Sciatic nerve (tissue), 2 donors: ENCODE measurements at places on chromosomes 11 and 22. TPM values are rescaled to one million over a fixed set of nuclear protein-coding genes. Genes with fewer than 3 reads are reported as not detected.

DNA sequence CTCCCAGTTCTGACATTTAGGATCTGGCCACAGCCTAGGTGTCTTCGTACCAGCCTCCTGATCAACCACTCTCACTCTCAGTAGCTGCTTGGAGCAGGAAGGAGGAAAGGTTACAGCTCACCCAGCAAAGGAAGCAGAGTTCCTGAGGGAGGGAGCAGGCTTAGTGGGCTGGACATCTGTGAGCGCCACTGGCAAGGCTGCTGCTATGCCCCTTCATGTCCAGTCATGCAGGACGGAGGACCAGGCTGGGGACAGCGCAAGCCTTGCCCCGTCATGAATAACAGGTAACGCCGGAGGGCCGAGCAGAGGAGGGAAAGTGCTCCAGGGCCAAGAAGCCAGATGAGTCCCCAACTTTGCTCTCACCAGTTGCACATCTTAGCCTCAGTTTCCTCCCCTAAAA, 25.8 kb downstream of the TPST2 start:
- DNase-seq: no peak

Gene TEX12
- 0.58 TPM for total RNA-seq

Gene RAB3IL1
- 70.5 TPM for total RNA-seq

DNA sequence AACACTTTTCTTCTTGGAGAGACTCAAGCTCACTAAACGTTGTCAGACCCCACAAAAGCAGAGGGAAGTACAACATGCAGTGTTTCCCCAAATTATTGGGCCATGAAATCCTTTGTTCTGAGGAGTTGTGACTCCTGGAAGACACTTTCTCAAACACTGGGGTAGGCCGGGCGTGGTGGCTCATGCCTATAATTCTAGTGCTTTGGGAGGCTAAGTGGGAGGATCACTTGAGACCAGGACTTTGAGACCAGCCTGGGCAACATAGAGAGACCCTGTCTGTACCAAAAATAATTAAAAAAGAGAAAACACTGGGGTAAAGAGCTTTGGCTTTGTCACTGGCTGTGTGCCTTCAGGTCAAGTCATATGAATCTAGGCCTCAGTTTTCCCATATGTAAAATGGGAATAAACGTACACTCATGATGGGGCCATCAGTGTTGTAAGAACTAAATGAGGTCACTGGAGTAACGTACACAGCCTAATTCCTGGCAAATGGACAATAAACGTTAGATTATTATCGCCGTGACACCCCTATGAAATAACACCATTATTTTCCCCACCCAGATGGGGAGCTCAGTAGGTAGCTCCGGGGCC, 92.0 kb downstream of the RRM1 start:
- DNase-seq: no peak

- DNase-seq: peak; percentile 69
These were observed 21.0 kb downstream of the OTUB1 start for GRCh38 chr11:64007160-64007628.

Gene CELF1
- 113 TPM for total RNA-seq
